ENCODE measurements at places on chromosomes 1 and 21.

DNA sequence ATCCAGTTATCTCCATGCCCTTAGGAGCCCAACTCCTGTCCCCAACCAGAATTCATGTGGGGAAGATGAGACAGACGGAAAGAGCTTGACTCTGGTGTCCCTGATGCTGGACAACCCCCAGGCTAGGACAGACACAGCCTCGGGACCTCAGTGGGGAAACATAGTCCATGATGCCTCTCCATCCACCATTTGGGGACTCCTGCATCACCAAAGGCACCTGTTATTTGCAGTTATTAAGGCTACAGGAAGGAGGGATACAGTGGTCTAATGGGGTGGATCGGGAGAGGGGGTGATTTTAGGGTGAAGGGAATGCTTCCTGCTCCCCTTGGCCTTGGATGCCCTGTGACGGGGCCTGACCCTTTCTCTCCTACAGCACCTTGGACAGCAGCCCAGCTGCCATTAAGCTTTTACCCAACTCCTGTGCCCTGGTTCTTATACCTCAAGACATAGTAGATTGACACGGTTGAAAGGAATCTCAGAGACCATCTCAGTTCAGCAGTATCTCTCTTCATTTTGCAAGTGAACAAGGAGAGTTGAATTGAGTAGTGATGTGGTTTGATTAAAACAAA lies 111.6 kb downstream of the MATN1 start:
- H3K36me3 ChIP-seq, result no peaks in the 10 kb centered on the region
- peaks cover 11% of the 10 kb centered on the region for H3K4me1 ChIP-seq
- no peak overlapping the region for H3K27ac ChIP-seq
- no peak for DNase-seq
- H3K27me3 ChIP-seq, result no peaks in the 10 kb centered on the region

- DNase-seq, result no peak
- H3K4me3 ChIP-seq, result peak within 1 kb of the TSS; percentile 95
- H3K27me3 ChIP-seq, result no peaks in the 10 kb centered on the region
- H3K36me3 ChIP-seq, result peaks cover 6% of the 10 kb centered on the region
Measured at GRCh38 chr1:65420590-65421350, at the start of the genes LEPR and LEPROT. Gene LEPR (plus strand): TSS chr1:65420668. CDS start chr1:65565566, 144,898 bp downstream. Gene LEPROT (plus strand): TSS chr1:65420668. CDS start chr1:65420725, 57 bp downstream.

GRCh38 chr1:87800006-87800405 lies 471.3 kb downstream of the LMO4 start:
- H3K36me3 ChIP-seq, result no peaks in the 10 kb centered on the region
- H3K27ac ChIP-seq, result no peak overlapping the region
- no peak for DNase-seq
- H3K4me1 ChIP-seq, result peaks cover 9% of the 10 kb centered on the region

GRCh38 chr1:109040989-109041620 lies 797 bp downstream of the WDR47 start:
- H3K27ac ChIP-seq, result peak overlapping the region; percentile 70
- no peaks in the 10 kb centered on the region for H3K4me1 ChIP-seq
- no peaks in the 10 kb centered on the region for H3K36me3 ChIP-seq
- H3K4me3 ChIP-seq, result peak overlapping the region; percentile 99

GRCh38 chr1:171179318-171180227 lies 5.5 kb upstream of the FMO2 start:
- H3K4me3 ChIP-seq, result no peak overlapping the region
- no peaks in the 10 kb centered on the region for H3K36me3 ChIP-seq

- peaks cover 3% of the 10 kb centered on the region for H3K4me1 ChIP-seq
- H3K27me3 ChIP-seq, result no peaks in the 10 kb centered on the region
- H3K27ac ChIP-seq, result no peak overlapping the region
- no peaks in the 10 kb centered on the region for H3K36me3 ChIP-seq
- no peak overlapping the region for H3K4me3 ChIP-seq
Measured at GRCh38 chr1:234111458-234112142, 207.1 kb downstream of the SLC35F3 start.

DNA sequence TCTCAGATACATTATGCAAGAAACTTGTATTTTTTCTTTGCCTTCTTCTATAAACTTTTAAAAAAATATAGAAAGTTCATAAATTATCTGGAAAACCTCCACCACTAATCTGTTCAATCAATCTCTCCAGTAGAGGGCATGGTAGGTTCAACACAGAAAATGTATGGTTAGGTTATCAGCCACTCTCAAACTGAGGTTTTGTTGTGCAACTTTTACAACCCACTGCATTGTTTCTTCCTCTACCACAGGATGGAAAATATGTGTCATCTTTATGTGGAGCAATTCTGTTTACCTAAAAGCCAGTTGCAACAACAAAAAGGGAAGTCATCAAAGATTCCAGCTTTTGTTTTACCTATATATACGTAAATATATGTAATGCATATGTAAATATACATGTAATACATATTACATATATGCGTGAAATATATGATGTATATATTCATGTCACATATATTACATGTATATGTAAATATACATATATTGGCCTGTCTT lies 3.0 kb upstream of the RGS2 start:
- peaks cover 17% of the 10 kb centered on the region for H3K4me1 ChIP-seq
- H3K36me3 ChIP-seq, result peaks cover 9% of the 10 kb centered on the region
- peak; percentile 50 for DNase-seq
- H3K27ac ChIP-seq, result no peak overlapping the region

DNA sequence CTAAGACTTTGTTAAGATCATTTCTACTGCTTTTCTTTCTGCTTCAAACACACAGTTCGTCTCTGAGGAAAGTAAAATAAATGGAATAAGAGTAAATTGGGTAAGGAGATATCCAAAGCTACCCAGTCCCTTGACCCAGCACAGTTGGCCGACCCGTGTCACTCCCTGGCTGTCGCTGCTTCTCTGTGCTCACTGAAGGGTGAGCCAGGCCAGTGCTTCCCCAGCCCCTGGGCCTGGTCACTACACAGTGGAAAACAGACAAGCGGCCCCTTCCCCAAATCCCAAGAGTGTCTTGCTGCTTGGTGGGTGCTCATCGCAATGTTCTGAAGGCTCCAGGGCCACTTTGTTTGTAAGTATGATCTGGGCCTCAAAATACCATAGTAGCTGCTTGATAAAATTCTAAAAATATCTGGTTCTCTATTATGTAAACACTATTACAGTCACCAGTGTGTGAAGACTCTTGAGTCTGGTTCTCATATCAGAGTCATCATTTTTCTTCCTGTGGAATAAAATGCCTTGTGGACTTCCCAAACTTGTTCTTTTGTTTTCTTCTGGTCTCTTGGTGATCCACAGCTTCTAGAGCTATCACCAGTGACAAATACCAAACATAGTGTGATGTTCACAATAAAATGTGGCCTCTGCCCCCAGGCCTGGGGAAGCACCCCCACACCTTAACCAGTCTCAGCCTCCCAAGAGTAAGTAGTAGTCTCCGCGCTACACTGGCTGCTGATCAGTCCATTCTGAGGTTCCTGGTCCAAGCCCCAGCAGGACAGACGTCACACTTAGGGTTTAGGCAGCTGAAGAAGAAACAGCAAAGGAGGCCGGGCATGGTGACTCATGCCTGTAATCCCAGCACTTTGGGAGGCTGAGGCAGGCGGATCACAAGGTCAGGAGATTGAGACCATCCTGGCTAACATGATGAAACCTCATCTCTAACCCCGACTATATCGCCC lies 106.2 kb downstream of the DHRS3 start:
- no peak overlapping the region for H3K4me3 ChIP-seq
- no peak for DNase-seq
- no peak overlapping the region for H3K27ac ChIP-seq
- H3K36me3 ChIP-seq, result peaks cover 4% of the 10 kb centered on the region
- H3K4me1 ChIP-seq, result peaks cover 7% of the 10 kb centered on the region

DNA sequence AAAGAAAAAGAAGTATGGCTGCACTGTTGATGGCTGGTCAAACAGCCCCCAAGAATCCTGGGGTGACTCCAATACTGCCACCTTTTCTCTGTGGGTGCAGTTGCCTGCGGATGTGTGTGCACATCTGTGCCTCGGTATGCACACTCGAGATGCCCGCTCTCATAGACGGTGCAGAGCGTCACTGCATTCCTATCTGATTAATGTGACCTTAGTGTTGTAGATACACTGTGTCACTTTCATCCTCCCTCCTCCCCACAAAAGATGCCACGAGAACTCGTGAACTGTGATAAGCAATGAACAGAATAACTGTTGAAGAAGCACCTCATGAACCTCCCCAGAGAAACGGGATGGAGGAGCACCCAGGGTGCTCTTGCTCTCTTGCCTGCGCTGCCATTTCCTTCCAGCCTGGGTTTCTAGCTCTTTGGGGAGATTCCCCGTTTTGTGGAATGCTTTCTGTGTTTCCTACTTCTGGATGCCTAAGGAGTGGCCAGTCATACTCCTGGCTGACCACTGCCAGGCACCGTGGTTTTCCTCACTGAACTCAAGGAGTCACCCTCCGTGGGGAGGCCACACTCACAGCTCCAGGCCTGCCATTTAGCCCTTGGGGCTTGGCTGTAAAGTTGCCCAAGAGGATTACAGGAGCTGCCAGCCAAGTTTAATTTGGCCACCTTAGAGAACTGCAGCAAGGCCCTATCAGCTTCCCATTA lies 32.0 kb downstream of the NTPCR start:
- no peak for DNase-seq
- H3K4me1 ChIP-seq, result no peaks in the 10 kb centered on the region
- H3K4me3 ChIP-seq, result no peak overlapping the region
- no peaks in the 10 kb centered on the region for H3K27me3 ChIP-seq
- no peak overlapping the region for H3K27ac ChIP-seq

- H3K27ac ChIP-seq, result peak overlapping the region; percentile 74
- H3K4me1 ChIP-seq, result peaks cover 13% of the 10 kb centered on the region
- DNase-seq, result no peak
- H3K4me3 ChIP-seq, result peak overlapping the region; percentile 66
- H3K27me3 ChIP-seq, result no peaks in the 10 kb centered on the region
- peaks cover 27% of the 10 kb centered on the region for H3K36me3 ChIP-seq
Measured at GRCh38 chr1:43368646-43369020, 822 bp upstream of the ELOVL1 start.

DNA sequence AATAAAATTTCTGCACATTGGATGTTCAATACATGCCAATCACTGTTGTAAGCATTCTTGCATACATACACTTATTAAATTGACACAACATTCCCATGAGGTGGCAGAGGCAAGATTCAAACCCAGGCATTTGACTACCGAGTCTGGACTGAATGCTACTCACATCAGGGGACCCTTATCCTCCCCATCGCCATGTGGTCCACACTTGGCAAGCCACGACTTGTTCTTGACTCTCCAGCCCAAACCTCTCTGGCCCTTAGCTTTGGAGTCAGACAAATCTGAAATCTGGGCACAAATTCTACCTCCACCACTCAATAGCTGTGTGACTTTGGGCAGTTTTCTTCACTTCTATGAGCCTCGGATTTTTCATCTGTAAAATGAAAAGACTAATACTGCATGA lies 57.1 kb downstream of the NMNAT2 start:
- H3K4me1 ChIP-seq, result peaks cover 12% of the 10 kb centered on the region
- H3K27me3 ChIP-seq, result no peaks in the 10 kb centered on the region
- H3K27ac ChIP-seq, result no peak overlapping the region
- no peak overlapping the region for H3K4me3 ChIP-seq
- H3K36me3 ChIP-seq, result no peaks in the 10 kb centered on the region
- DNase-seq, result no peak

DNA sequence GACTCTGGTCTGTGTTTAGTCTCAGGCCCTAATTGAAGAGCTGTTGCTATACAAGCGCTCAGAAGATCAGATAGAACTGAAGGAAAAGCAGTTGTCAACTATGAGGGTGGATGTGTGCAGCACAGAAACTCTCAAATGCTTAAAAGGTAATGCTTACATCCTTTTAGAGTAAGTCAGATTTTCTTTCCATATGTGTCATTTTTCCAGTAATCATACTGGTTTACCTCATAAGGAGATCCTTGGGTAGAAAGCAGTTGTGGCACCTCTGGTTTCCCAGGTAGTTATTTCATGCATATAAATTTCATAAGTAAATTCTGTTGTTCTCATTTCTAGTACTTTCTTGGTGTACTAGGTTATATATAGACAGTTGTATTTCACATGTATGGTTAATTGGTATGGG lies 43.0 kb upstream of the TARS2 start:
- H3K36me3 ChIP-seq, result peaks cover 59% of the 10 kb centered on the region
- no peaks in the 10 kb centered on the region for H3K4me1 ChIP-seq
- DNase-seq, result no peak
- no peak overlapping the region for H3K27ac ChIP-seq
- no peak overlapping the region for H3K4me3 ChIP-seq

- H3K27ac ChIP-seq, result no peak overlapping the region
- no peak overlapping the region for H3K4me3 ChIP-seq
- no peaks in the 10 kb centered on the region for H3K36me3 ChIP-seq
- no peaks in the 10 kb centered on the region for H3K27me3 ChIP-seq
- no peaks in the 10 kb centered on the region for H3K4me1 ChIP-seq
Measured at GRCh38 chr1:191618181-191618580, 540.1 kb upstream of the RGS18 start.

GRCh38 chr1:235077571-235078479 lies 50.8 kb downstream of the TOMM20 start:
- H3K27ac ChIP-seq, result no peak overlapping the region
- H3K36me3 ChIP-seq, result no peaks in the 10 kb centered on the region
- DNase-seq, result no peak

- no peak for DNase-seq
- H3K36me3 ChIP-seq, result peaks cover 3% of the 10 kb centered on the region
- peaks cover 9% of the 10 kb centered on the region for H3K4me1 ChIP-seq
- no peak overlapping the region for H3K27ac ChIP-seq
- no peaks in the 10 kb centered on the region for H3K27me3 ChIP-seq
Measured at GRCh38 chr21:43954042-43954441, 58.1 kb upstream of the TRAPPC10 start.

DNA sequence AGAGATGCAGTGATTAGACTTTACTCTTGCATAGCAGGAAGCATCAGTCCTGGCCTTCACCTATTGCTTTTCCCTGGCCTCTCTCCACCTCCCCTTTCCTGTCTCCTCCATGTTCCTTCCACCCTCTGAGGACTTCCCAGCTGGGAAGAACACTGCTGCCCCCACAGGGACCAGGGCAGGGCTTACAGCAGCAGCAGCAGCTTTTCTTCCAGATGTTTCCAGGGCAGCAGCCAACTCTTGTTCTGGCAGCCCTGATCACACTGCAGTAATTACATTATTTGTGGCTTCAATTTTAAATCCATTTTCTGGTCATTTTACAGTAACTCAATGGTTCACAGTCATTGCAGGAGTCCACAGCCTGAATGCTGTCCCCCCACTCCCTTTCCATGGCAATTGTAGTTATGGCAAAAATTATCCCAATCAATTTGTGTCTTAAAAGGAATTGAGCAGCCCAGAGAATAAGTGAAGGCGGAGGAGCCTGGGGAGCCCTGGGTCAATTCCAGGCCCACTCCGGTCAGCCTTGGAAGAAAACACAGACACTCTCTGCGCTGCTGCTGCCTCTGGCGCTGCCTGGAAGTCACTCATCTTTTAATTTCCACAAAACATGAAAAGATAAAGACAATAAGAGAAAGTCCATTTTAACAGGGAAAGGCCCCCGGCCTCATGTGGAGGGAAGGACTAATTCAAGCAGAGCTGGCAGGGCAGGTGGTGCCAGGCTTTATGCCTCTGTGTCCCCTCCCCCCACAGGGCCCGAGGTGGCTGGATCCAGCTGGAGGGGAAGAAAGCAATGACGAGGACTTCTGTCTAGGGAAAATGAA lies 148.6 kb downstream of the GRIK3 start:
- no peak overlapping the region for H3K4me3 ChIP-seq
- H3K27me3 ChIP-seq, result no peaks in the 10 kb centered on the region
- H3K4me1 ChIP-seq, result no peaks in the 10 kb centered on the region
- no peaks in the 10 kb centered on the region for H3K36me3 ChIP-seq
